Activated CD4-positive, CD25-positive, alpha-beta regulatory T cell (primary cell): ENCODE measurements at places on chromosomes 6 and 20.

GRCh38 chr20:5328268-5328667, 11.5 kb upstream of the PROKR2 start:
- DNase-seq: no peak

DNA sequence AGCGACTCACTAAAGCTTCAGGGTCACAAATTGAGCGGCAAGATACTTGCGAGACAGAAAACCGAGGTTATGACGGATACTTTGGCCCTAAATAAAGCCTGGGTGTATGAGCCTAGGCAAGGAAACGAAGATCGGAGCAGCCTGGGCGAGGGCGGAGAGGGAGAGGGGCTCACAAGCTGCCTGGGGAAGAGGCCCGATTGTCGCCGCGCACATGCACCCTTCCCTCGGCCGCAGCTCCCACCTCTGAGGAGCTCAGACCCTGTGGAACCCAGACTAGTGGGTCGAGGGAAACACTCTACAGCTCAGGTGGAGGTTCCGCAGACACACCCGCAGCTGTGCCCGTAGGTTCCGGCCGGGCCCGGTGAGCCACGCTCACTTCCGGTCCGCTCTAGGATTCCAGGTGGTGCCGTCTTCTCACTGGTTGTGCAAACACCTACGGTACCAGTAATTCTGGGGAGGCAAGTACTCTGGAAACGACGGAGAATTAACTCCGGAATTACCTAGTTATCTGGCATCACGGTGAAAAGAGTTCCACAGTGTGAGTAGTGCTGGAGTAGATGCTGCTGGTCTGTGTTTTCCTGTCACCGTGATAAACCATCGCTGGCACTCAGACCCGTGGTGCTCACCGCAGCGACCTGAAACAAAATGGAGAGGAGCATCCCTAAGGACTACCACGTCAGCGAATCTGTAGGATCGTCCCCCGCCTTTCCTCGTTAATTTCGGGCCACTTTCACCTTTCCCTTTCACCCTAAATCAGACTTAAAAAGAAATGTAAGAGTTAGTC, 61.5 kb downstream of the GPX5 start:
- DNase-seq: peak; percentile 36

DNA sequence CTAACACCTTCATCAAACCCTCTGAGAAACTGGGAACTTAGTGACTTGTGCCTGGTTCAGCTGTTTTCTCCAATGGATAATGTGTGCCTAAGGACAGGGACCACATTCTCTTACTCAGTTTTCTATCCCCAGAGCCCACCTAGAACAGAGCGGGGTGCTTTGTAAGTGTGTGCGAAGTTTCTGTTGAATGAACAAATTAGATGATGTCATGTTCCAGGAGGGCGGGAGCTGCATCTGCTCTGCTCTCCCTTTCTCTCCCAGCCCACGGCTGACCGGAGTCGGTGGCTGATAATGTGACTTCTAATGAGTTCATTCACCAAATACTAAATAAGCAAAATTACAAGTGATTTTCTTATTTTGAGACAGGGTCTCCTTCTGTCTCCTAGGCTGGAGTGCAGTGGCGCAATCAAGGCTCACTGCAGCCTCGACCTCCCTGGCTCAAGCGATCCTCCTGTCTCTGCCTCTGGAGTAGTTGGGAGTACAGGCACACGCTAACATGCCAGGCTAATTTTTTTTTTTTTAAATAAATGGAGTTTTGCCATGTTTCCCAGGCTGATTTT, 60.7 kb upstream of the FNDC1 start:
- no peak for DNase-seq

- DNase-seq: no peak
These were observed 90.7 kb upstream of the PRDM1 start for GRCh38 chr6:105995391-105995865.

GRCh38 chr6:37381579-37381978, 27.8 kb downstream of the RNF8 start:
- no peak for DNase-seq

DNA sequence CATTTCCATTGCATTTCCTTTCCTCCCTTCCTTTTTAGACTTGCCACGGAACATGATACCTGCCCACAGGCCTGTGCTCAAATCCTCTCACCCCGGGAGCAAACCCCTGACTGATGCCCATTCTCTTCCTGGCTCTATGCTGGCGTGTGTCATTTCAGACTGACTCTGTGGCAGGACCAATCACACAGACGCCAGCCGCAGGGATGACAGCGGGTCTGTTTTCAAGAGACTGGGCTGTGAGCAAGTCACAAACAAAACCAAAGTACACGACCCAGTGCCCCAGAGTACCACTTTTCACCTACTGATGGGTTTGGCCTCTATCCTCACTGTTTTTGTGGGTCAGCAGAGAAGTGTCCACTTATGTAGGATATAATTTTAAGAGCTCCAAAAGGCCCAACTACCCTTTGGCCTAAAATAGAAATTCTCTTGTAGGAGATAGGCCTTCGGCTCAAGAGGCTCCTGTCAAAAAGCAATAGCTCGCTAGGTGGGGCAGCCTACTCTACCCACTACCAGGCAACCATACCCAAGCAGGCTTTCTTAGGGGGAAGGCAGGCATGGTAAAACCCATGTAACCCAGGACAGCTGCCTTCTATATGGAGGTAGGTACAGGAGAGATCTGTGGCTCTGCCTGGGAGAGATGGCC, 215.7 kb downstream of the CDC5L start:
- DNase-seq: no peak

GRCh38 chr20:44288252-44288651, 22.8 kb downstream of the FITM2 start:
- DNase-seq: no peak

- DNase-seq: no peak
These were observed 515.2 kb upstream of the ARID1B start for GRCh38 chr6:156262014-156262413.

DNA sequence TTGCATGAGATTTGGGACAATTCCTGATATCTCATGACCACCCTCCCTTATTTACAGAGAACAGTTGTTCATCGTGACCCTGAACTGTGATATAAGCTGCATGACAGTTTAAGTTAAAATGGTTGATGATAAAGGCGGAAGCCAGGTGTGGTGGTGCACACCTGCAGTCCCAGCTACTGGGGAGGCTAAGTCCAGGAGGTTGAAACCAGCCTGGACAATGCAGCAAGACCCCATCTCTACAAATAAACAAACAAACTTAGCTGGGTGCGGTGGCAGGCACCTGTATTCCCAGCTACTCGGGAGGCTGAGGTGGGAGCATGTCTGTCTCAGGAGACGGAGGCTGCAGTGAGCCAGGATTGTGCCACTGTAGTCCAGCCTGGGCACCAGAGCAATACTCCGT, 24.1 kb downstream of the COL20A1 start:
- no peak for DNase-seq

DNA sequence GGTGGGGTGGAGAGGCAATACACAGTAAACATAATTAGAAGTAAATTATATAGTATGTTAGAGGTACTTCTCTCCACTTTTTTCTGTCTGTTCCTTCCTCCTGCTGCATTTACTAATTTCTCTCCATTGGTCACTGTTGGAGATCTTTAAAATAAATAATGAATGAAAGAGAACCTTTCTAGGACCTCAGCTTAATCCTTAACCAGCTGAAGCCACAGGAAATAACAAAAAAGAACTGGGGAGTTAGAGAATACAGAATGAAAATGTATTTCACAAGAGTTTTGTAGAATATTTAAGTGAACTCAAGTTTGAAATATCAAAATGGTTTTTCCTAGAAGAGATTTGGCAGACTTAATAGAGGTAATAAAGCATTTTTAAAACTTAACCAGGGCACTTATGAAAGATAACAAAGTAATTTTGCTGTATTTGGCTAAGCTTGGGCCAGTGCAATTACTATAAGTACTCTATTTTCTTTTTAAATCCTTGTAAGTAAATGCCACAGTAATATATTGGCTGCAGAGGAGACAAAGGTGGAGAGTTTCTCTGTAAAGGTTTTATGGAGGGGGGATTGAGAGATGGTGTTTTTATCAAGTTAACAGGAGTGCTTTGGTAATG, 405.0 kb downstream of the CDKAL1 start:
- DNase-seq: no peak

GRCh38 chr6:125869427-125869826, 78.7 kb downstream of the NCOA7 start:
- no peak for DNase-seq

- no peak for DNase-seq
These were observed 168.5 kb upstream of the SIM1 start for GRCh38 chr6:100633096-100633777.

GRCh38 chr6:39688494-39688893, 36.7 kb downstream of the KIF6 start:
- no peak for DNase-seq

GRCh38 chr6:86529635-86530034, 407.7 kb upstream of the HTR1E start:
- no peak for DNase-seq

DNA sequence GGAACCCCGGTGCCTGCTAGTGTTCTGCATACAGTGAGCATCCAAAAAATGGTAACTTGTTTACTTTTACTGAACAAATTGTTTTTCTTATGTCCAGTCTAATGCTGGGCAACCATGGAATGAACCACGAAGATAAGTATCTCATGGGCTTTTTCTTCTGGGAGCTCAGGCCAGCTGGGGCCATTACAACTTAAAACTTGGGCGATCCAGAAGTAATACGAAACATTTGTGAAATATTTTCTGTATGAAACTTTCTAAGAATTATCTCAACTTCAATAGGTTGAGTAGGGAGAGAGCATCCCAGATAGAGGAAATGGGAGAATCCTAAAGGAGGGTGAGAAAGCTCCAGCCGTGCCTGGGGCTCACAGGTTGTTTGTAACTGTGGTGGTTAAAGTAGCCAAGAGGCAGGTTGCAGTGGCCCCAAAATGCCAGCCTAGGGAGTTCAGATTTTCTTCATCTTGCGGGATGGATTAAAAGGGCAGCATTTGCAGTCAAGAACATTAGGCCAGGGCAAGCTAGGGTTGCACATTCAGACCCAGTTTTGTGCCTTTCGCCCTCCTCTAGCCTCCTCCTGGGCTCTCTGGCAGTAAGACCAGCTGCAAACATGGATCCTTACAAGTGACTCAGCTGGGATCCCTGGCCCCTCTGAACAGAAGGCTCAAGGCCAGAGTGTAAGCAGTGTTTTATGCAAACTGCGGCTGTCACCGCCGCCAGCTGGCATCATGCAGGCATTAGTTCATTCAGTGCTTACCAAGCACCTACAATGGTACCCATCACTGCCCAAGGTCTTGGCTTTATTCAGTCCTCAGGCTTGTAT, 41.5 kb downstream of the ELMO2 start:
- DNase-seq: no peak

DNA sequence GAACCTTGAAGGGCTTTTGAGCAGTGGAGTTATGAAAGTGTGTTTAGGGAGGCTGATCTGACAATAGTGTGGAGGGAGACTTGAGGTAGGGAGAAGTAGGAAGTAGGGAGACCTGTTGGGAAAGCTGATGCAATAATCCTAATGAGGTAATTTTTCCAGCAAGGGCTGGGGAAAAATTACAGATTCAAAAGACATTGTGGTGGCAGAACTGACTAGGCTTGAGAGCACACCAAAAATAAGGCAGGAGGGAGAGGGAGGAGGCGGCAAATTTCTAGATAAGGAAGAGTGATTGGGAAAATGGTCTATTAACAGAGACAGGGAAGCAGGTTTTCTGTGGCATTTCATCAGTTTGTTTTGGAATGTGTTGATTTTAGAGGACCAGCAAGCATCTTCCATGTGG, 5.5 kb downstream of the PRRT1 start:
- DNase-seq: no peak

DNA sequence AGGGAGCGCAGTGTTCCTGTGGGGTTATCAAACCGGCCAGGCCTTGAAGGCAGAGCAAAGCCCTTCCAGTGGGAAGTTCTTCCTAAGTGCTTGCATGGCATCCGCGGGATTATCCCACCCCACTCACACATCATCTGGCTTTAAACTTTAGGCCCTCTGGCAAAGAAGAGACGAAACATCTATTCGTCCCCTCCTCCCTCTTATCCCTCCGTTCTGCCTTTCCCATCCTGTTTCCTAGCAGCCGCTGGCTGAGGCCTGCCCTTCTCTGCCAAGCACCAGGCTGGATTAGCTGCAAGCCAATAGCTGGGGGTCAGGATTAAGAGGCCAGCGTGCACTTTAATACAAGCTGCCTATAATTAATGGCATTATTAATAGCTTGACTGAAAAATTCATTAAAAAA, 621.0 kb downstream of the PKHD1 start:
- DNase-seq: no peak

GRCh38 chr20:34926581-34926980, 29.0 kb downstream of the GSS start:
- no peak for DNase-seq

GRCh38 chr6:79170959-79171358, 63.5 kb downstream of the HMGN3 start:
- DNase-seq: no peak

DNA sequence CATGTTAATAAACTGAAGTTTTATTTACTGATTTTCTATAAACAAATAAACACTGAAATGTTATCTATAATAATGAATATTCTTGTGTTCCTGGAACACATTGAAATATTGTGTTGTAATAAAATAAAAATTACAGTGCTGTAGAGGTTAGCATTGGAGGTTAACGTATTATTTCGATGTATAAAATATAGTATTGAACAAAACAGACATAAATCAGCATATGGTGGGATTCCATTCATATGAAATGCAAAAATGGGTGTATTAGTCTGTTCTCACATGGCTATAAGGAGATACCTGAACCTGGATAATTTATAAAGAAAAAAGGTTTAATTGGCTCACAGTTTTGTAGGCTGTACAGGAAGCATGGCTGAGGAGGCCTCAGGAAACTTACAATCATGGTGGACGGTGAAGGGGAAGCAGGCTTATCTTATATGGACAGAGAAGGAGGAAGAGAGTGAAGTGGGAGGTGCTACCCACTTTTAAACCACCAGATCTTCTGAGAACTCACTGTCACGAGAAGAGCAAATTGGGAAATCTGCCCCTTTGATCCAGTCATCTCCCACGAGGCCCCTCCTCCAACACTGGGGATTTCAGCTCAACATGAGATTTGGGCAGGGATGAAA, 24.6 kb upstream of the BMP6 start:
- DNase-seq: no peak

GRCh38 chr6:112349636-112349934, 2.5 kb downstream of the RFPL4B start:
- DNase-seq: no peak

GRCh38 chr6:157985378-157986155, 3.9 kb downstream of the SYNJ2 start:
- DNase-seq: no peak
